ENCODE measurements at places on chromosomes 7 and 10. TPM values are rescaled to one million over a fixed set of nuclear protein-coding genes. Genes with fewer than 3 reads are reported as not detected.

DNA sequence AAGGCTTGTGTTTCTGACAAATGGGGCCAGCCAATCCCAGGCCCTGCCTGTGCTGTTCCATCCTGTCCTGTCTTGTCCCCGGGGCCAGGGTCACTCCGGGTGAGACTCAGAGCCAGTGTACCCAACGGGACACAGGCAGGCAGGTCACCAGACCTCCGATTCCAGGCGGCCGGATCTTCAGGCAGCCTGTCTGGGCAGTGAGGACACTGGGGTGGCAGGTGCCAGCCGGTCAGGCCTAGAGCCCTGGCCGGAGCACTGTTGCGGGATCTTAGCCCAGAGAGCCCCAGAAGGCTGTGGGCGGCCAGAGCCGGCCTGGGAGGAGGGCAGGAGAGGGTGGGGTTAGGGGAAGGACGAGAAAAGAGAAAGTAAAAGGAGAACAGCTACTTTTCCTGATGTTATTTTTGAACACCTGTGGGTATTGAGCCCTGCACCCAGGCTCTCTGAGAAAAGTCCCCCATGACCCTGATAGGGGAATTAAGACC lies 134.3 kb upstream of the TNRC18 start:
- H3K27ac ChIP-seq: peak overlapping the region; percentile 98
- H3K27me3 ChIP-seq: no peaks in the 10 kb centered on the region
- DNase-seq: peak; percentile 25
- H3K4me3 ChIP-seq: peak overlapping the region; percentile 80

GRCh38 chr7:120160166-120160565 lies 112.8 kb upstream of the KCND2 start:
- no peaks in the 10 kb centered on the region for H3K36me3 ChIP-seq
- H3K4me1 ChIP-seq: no peaks in the 10 kb centered on the region
- DNase-seq: no peak
- no peaks in the 10 kb centered on the region for H3K27me3 ChIP-seq

GRCh38 chr7:101575721-101576120 lies 53.4 kb downstream of the MYL10 start:
- H3K27ac ChIP-seq: no peak overlapping the region
- no peaks in the 10 kb centered on the region for H3K36me3 ChIP-seq
- H3K4me3 ChIP-seq: no peak overlapping the region

Gene CPA4
- not detected for total RNA-seq

Gene SCART1
- 4.2 TPM for total RNA-seq

Gene SPDYE6
- total RNA-seq: not detected

Gene CALHM1
- total RNA-seq: not detected

Measured in naive thymus-derived CD8-positive, alpha-beta T cell (primary cell).